ENCODE measurements at places on chromosomes 7 and 10.

DNA sequence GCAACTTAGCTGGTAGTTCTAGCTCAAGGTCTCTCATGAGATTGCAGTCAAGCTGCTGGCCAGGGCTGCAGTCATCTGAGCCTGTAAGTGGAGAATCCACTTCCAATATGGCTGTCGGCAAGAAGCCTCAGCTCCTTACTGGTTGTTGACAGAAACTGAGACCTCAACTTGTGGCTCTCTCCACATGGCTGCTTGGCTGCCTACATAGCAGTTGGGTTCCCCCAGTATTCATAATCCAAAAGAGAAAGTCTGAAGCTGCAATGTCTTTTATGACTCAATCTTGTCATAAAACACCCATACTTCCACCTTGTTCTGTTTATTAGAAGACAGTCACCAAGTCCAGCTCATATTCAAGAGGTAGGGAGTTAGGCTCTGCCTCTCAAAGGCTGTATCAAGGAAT, 334.9 kb upstream of the KMT2E start:
- no peak for DNase-seq

DNA sequence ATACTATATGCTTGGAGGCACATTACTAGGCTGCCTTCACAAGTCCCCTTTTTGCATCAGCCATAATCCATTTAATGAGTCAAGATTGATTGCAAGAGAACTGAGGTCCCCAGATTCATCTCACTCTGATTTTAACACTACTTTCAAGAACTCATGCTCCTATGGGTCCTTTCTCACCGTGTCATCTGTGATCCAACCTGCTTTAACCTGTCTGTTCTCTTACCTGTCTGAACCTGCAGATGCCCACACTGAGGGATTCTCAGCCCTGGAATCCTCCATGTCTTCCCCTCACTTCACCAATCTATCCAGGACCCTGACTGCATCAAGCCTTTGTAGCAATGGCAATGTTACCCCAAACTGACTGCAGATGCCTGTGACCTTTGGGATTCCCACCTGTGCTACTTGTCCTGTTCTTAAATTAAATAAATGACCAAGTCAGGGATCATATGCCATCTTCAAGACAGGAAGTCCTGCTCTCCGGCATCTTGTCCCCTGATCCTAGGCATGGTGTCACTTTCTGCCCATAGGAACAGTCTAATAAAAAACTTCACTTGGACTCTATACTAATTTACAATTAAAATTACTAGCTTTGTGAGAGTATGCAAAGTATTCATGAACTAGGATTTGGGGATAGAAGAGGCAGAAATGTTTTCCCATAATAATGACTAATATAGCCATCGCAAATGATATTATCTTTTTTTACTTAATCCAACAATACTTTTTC, 25.9 kb upstream of the GOT1 start:
- DNase-seq: no peak

- no peak for DNase-seq
Observed at GRCh38 chr7:28364082-28364481, 48.2 kb upstream of the CREB5 start.

DNA sequence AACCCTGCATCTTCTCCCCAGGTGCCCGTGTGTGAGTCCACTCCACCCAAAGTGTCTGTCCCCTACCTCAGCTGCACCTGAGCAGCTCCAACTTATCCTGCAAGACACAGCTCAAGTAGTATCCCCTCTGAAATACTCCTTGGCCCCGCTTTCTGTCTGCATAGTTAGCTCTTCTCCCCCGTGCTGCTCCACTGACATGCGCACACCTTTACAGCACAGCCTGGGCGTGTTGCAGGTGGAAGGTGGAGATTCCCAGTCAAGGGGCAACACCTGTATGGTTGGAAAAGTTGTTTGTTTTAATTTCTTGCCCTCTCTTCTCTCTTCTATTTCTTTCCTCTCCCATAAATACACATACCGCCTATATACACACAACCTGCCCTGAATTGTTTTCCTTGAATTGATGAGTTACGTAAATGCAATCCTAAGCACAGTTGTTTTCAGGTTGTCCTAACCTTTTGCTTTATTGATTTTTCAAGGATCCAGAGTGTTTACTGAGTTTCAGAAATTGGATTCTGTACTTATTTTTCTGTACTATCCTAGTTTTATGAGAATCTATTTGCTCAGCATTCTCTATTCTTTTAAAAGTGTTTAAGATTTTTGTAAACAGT, 14.9 kb downstream of the MET start:
- no peak for DNase-seq

GRCh38 chr10:6746782-6747181, 166.7 kb upstream of the PRKCQ start:
- no peak for DNase-seq

- DNase-seq: no peak
Observed at GRCh38 chr7:137968890-137969289, 33.0 kb downstream of the CREB3L2 start.

- DNase-seq: no peak
Observed at GRCh38 chr10:128491686-128492085, 365.5 kb upstream of the MKI67 start.

DNA sequence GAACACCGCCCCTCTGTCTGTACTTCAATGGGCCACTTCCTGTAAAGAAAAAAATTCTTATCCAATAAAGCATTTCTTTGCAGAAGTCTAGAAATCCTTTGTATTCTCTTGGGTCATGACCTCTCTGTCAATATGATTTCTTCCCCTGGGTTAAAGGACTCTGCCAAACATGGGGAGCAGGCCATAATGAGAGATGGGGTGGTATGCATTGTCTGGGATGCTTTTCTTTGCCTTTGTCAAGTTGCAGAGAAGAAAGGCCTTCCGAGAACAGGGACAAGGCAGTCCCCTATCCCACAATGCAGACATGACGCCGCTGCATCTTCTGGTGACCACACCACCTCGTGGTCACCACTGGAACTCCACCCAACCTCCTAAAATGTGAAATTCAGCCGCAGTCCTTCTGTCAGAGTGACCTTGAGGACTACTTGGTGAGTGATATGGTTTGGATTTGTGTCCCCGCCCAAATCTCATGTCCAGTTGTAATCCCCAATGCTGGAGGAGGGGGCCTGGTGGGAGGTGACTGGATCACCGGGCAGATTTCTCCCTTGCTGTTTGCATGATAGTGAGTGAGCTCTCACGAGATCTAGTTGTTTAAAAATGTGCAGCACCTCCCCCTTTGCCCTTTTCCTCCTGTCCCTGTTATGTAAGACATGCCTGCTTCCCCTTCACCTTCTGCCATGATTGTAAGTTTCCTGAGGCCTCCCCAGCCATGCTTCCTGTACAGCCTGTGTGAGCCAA, 15.2 kb upstream of the FRMPD2 start:
- no peak for DNase-seq

DNA sequence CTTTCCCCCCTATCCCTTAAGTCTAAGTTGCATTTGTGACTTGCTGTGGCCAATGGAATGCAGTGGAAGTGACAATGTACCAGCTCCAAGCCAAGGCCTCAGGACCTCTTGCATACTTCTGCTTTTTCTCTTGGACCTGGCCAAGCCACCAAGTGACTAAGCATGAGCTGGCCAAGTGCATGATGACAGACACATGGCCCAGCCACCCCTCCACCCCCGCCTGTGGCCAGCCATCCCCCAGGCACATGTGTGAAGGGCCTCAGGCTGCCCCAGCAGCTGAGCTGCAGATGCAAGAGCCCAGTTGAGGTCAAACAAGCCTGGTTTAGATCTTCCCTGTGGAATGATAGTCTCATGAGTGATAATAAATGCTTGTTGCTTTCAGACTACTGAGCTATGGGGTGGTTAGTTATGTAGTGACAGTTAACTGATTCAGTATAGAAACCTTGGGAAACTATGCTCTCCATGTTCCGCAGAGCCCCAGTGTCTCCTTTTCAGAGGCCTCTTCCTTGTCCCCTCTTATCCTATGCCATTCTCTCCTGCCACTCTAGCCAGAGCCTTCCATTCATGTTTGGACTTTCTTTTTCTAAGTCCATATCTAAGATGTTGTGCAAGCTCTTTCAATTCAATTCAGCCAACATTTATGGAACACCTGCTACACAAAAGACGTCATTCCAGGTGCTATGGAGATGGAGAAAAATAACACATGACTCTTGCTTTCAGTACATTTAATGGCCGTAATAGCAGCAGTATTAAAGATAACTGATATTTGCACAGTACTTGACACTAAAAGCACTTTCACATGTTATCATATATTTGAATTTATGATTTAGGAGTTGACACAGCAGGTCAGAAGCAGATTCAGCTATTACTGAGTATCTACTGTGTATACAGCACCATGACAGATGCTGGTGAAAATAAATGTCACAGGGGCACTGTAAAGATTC, 55.5 kb upstream of the LOXL4 start:
- DNase-seq: no peak

GRCh38 chr7:112152186-112152585, 54.0 kb downstream of the DOCK4 start:
- no peak for DNase-seq

- no peak for DNase-seq
Observed at GRCh38 chr10:118960157-118961090, 69.1 kb upstream of the NANOS1 start.

GRCh38 chr7:156080596-156080995, 268.3 kb upstream of the SHH start:
- no peak for DNase-seq

DNA sequence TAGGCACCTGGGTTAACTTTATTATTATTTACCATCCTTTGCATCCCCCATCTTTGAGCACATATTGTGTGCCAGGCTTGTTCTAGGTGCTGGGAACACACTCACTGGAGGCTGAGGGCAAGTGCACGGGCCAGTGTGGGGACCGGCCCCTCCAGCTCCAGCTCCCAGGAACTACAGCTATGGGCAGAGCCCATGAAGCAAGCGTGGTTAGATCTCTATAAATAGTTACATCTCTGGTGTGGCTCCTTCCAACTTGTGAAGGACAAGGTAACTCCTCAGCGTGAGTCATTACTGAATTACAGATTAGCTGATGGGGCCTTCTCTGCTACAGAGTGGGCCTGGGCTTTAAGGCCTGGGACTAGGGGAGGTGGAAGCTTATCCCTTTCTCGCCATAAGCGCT, 583.5 kb downstream of the SDK1 start:
- no peak for DNase-seq

GRCh38 chr7:154171422-154171821, 119.2 kb downstream of the DPP6 start:
- DNase-seq: no peak

GRCh38 chr7:141071855-141072547, 1.9 kb upstream of the TMEM178B start:
- DNase-seq: no peak

- no peak for DNase-seq
Observed at GRCh38 chr10:59173414-59173813, 3.0 kb upstream of the PHYHIPL start.

DNA sequence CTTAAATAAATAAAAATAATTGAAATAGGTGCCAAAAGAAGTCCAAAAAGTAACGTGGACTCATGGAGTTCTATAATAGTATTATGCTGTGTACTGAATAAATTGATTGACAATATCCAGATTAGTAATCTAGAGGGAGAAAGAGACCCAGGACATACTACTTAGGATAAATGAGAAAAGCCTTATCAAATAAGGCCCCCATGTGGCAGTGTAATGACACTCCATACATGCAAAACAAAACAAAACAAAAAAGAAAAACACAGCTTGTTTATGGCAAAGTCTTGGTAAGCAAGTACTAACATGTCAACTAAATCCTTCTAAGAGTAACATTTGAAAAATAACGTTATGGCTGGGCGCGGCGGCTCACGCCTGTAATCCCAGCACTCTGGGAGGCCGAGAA, 3.6 kb upstream of the RUNDC3B start:
- no peak for DNase-seq

GRCh38 chr7:27194686-27195379, 5.1 kb downstream of the HOXA13 start:
- no peak for DNase-seq

- DNase-seq: no peak
Observed at GRCh38 chr7:131011432-131011742, 277.4 kb upstream of the KLF14 start.

- no peak for DNase-seq
Observed at GRCh38 chr7:14924398-14924797, 21.8 kb upstream of the DGKB start.

DNA sequence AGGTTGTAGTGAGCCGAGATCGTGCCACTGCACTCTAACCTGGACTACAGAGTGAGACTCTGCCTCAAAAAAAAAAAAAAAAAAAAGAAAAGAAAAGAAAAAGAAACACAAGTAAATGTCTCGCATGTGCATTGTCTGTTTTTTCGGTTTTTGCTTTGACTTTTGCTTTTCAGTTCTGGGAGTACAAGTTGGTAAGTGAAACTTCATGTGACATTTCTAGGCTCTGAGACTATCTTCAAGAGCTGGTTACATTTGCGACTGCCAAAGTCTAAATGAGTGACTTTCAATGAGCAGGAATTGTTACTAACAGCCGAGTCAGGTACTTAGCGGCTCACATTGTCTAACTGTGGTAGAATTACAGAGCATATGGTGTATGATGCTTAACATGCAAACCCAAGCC, 107.0 kb upstream of the CELF2 start:
- no peak for DNase-seq

DNA sequence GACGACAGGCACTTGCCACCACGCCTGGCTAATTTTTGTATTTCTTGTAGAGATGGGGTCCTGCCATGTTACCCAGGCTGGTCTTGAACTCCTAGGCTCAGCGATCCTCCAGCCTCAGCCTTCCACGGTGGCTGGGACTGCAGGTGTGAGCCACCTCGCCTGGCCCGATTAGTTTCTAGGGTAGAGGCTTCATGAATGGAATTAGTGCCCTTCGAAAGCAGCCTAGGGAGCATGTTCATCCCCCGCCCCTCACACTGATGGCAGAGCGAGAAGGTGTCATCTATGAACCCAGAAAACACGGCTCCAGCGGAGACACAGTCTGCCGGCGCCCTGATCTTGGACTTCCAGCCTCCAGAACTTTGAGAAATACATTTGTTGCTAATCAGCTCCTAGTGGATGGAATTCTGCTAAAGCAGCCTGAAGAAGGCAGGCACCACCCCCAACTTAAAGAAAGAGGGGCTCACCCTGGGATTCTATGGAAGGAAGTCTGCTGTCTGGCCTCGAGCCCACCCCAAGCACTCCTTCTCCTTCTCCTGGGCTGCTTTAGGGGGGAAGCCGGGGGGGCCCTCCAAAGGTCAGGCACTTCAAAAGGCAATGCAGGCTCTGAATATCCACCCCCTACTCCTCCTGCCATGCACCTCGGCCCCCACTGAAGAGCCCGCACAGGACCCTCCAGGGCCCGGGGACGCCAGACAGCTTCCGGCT, 10.1 kb downstream of the PDGFA start:
- DNase-seq: no peak

DNA sequence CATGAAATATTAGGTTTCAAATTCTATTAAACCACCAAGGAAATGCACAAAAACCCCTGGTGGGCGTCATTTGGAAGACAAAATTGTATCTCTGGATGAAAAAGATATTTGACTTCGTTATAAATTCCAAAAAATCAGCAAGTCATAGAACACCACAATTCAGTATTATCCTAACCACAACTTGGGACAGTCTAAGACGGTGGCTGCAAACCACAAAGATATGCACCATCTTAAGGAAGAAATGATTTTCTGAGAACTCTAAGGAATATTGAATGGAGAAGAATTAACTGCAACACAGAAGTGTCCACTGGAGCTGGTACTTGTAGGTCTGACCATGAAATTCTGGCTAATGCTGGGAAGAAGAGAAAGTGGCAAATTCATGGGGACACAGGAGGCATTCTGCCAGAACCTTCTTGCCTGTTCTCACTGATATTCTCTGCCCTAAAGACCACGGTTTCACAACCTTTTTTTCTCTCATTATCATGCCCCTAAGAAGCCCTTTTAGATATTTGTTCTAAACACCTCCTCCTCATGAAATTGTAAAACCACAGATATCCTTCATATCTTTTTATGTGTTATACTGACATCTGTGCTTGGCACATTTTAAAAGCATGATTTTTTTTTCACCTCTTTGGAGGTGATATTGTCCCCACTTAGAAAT, 92.9 kb downstream of the SFMBT2 start:
- DNase-seq: no peak

GRCh38 chr10:29916669-29917068, 142.7 kb downstream of the JCAD start:
- DNase-seq: no peak

Measured in stimulated activated CD4-positive, alpha-beta T cell treated with anti-CD3 and anti-CD28 coated beads, Interleukin-12 subunit alpha, Interleukin-12 subunit beta, amount 100 ng/mL, for 24 hours (primary cell).